Activated CD8-positive, alpha-beta T cell treated with anti-CD3 and anti-CD28 coated beads, Interleukin-2, amount 10 ng/mL, durations not matched to agents 7 days and 5 days (primary cell): ENCODE measurements at places on chromosomes 3 and 15. TPM values are rescaled to one million over a fixed set of nuclear protein-coding genes. Genes with fewer than 3 reads are reported as not detected.

RPS17 gene
- 1,755 TPM for total RNA-seq

DNA sequence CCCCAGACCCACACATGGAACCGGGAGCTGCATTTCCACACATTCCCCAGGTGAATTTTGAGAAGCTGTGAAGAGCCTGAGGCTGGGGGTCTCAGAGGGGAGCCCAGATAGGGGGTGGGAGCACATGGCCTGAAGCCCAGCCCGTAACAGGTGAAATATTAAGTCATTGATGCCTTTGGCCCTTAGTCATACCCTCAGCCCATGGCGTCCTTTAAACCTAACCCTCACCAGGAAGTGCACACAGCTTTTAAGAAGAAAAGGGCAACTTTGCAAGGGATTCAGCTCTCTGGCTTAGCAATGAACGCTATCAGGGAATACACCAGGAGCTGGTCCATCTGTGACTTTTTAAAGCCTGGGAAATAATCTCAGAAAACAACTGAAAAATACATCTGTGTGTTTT lies 40.6 kb downstream of the WNT7A start:
- no peak for DNase-seq

- DNase-seq = no peak
These were observed 1517.1 kb downstream of the SI start for GRCh38 chr3:163561151-163561550.

DNA sequence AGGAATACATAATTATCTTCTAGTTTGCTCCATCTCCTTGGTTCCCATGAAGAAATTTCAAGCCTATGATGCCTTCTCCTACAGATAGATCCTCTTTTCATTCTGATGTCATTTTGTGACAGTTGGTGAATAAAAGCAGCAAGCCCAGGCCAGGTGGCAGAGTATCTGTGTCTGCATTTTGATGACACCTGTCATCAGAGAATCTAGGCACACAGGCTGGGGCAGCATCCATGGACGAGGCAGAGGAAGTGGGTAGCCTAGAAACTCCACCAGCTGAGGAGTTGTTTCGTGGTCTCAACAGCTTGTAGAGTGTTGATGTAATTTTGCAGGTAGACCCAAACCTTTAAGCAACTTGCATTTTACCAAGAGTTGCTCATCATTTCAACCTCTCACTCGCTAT lies 269.8 kb downstream of the FEZF2 start:
- no peak for DNase-seq
